Pancreas (tissue), 10 donors: ENCODE measurements at places on chromosomes 13 and 19.

DNA sequence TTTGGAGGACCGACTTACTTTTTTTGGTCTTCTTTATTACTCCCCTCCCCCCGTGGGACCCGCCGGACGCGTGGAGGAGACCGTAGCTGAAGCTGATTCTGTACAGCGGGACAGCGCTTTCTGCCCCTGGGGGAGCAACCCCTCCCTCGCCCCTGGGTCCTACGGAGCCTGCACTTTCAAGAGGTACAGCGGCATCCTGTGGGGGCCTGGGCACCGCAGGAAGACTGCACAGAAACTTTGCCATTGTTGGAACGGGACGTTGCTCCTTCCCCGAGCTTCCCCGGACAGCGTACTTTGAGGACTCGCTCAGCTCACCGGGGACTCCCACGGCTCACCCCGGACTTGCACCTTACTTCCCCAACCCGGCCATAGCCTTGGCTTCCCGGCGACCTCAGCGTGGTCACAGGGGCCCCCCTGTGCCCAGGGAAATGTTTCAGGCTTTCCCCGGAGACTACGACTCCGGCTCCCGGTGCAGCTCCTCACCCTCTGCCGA lies 409 bp downstream of the FOSB start:
- peak; percentile 67 for DNase-seq

- no peak for DNase-seq
Observed at GRCh38 chr13:93355094-93355493, 128.5 kb downstream of the GPC6 start.

DNA sequence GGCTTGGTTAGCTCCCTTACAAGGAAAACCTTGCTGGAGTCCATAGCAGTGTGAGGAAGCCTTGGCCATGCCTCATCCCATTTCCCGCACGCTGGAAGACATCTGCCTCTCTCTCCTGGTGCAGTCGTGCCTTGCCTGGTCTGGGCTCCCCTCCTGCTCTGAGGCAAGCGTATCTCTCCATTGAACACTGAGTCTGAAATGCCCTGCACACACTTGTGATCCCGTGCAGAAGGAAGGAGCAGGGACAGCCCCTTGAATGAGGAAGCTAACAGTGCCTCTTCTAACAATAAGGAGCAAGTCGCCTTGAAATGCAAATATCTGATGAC lies 407 bp upstream of the ZNF440 start:
- no peak for DNase-seq

GRCh38 chr19:55690109-55690768 lies 15.2 kb downstream of the EPN1 start:
- DNase-seq, result no peak

DNA sequence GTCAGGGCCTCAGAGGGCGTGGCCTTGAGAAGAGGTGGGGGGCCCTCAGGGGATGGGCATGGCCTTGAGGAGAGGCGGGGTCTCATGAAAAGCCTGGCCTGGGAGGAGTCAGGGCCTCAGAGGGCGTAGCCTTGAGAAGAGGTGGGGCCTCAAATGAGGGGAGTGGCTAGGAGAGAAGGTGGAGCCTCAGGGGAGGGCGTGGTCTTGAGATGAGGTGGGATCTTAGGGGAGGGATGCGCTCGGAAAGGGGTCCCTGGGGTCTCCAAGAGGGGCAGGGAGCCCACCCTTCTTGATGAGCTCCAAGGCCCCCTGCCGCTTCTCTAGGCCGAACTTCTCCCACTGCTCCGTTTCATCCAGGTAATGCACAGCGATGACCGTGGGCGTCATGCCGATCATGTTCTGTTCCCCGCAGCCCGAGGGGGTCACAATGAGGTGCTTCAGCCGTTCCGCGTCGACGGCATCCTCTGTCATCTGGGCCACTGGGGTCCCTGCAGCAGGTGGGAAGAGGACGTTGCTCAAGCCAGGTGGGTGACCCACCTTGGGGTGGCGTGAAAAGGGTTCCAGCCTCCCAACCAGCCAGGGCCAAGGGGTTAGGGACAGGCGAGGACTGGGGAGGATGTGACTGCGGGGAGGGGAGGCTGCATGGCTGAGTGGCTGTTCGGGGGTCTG lies 24.3 kb upstream of the TNFSF14 start:
- DNase-seq, result no peak

DNA sequence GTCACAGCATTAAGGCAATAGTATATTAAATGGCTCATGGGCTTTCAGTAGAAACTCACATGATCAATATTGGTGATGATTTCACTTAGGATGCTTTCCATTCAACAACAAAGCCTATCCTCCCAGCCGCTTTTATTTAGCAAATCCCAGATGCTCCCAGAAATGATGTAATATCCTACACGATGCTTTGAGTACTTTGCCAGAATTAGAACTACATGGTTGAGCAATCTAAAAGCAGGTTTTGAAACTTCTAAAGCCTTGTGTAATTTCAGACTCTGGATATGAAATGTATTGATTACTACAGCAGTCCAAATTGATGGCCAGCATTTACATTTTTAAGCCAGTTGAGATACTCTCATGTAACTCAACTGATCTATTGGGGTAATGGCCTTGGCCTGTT lies 13.6 kb downstream of the DLEU7 start:
- no peak for DNase-seq

DNA sequence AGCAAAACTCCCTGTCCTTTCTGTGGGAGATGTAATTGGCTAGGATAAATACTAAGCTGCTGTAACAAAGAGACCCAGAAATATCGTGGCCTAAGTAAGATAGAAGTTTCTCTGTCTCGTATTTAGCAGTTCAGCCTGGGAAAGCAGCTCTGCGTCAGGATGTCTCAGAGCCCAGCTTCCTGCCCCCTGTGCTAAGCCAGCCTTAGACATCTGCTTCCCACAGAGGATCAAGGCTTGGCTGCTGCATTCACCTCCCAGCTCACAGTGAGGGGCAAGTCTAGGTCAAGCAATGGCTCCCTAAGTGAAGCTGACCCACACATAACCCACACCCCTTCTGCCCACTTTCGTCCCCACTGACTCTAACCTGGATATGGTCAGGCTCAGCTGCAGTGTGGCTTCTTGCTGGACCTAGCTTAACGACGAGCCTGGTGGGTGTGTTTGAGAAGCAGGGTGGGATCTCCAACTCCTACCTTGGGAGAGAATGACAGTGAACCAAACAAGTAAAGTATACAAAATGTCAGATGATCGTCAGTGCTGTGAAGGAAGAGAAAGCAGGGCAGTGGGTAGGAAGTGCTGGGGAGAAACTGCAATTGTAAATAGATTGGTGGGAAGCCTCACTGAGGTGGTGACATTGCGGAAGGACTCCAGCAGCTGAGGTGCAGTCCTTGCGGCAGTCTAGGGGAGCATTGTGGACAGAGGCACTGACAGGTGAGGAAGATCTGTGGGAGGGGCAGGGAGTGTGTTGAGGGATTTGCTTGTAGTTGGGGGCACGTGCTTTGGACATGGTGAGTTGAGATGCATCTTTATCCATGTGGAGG lies 82.9 kb downstream of the TNFRSF19 start:
- DNase-seq, result no peak

DNA sequence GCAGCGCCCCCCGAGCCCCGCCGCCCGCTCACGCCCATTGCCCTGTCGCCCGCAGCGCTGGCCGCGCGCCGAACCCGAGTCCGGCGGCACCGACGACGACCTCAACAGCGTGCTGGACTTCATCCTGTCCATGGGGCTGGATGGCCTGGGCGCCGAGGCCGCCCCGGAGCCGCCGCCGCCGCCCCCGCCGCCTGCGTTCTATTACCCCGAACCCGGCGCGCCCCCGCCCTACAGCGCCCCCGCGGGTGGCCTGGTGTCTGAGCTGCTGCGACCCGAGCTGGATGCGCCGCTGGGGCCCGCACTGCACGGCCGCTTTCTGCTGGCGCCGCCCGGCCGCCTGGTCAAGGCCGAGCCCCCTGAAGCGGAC lies 518 bp downstream of the KLF2 start:
- DNase-seq, result no peak

DNA sequence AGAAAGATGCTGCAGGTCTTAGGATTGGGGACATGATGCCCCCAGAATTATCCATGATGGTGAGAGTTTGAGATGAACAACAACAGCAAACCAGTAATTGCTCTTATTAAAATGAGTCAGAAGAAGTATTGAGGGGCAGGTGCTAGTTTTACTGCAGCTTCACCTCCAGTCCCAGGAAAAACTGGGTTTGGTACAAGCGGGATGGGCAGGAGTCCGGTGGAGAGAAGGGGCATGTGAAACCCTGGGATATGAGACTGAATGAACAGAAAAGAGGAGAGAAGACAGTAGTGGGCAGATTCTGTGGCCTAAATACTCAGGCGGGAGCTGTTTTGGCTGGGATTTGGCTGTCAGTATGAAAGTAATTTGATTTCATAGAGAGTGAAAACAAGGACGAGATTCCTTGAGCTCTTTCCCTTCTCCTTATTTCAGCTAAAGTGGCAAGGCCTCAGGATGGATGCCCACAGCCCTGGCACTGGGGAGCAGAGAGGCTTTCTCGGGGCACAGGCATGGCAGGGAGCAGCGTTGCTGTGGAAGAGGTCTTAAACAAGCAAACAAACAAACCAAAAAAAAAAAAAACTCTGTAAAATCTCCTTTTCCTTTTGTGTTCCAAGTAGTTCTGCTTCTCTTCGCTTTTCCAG lies 30.7 kb downstream of the NFIX start:
- no peak for DNase-seq

GRCh38 chr13:41490371-41491015 lies 33.1 kb downstream of the RGCC start:
- no peak for DNase-seq
